Left hindlimb (tissue), 1 donor: ENCODE measurements at places on chromosomes 5 and 9.
A peak's percentile ranks its signal among the peaks of the same experiment; 100 is the strongest.

GRCh38 chr9:99447951-99448350 is 225.9 kb downstream of the SEC61B start:
- no peak for DNase-seq

DNA sequence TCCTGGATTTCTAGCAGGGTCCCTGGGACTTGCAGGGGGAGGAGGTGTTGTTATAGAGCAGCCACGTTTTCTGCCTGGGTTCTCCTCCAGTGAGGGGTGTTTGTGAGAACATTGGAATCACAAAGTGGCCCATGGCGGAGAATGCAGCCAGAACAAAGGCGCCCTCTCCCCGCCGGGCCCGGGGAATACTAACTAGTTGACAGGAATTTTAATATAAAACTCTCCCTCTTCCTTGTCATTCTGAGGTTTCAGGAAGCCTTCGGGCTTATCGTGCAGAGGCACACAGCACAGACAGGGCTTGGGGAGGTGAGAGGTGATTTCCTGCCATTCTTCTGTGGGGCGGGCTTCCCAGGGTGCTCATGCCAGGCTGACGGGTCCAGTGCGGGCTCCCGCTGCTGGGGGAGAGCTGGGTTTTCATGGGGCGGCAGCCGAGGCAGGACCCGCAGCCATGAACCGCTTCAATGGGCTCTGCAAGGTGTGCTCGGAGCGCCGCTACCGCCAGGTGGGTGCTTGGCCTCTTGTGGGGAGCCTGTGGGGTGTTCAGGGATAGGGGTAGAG is 37.7 kb downstream of the RGS3 start:
- DNase-seq, result no peak

DNA sequence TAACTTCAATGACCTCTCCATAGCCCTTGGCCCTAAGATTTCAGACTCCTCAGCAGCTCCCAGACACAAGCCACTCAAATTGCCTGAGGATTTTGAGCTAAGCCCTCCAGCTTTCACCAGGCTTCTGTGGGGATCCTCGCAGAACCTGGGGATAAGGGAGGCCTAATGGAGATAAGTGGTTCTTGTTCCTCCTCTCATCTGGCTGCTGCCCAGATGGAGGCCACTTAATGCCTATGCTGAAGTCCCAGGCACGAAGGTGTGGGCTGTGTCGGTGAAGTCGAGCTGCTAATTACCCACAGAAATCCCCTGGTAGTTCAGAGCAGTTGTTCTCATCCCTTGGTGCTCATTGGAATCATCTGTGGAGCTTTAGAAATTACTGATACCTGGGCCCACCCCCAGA is 10.3 kb upstream of the FAT2 start:
- DNase-seq, result no peak

DNA sequence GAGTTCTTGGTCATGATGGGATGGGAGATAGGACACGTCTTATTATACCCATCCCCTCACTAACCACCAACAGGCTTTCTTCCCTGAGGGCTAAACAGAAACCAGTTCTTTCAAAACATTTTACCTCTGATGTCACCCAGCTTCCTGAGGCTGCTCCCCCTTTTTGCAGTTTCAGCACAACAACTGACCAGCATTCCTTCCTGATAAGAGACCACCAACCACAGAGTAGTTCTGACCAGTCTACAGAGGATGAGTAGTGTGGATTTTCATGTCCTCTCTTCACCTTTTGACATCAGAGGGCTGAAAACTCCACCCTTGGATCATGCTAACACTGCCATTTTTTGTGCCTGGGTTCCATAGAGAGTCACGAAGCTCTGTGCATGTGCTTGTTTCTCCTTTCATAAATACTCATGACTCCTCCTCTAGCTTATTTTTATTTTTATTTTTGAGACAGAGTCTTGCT is 82.6 kb downstream of the OSTF1 start:
- no peak for DNase-seq

- DNase-seq, result peak; percentile 37
Measured at GRCh38 chr5:139646912-139647505, 1.1 kb upstream of the CXXC5 start.

GRCh38 chr5:83498585-83498984 is 27.0 kb downstream of the VCAN start:
- no peak for DNase-seq

DNA sequence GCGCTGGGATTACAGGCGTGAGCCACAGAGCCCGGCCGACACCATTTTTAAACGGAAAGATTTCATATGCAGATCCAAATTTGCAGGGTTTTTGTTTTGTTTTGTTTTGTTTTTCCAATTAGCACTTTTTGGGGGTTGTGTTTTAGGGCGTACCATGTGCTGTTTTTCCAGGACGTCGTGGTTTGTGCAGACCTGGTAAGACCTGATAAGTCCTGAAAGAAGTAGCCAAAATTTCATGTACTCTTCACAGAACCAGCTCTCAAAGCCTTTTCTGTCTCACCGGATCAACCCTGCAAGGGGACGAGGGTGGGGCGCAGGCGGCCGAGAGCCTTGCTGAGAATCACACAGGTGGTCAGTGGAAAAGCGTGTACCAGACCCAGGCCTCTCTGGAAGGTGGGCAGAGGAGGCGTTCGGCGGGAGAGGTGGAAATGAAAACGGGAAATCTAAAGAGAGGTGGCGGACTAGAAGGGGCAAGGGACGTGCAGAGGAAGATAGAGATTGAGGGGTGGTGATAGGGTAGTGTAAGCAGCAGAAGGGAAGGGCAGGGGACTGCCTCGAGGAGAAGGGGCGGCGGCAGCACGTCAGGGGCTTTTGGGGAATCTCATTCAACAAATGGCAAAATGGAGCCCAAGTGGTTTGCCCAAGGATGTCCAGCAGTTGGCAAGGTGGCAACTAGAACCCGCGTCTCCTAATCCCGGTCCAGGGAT is 1.1 kb upstream of the FAF2 start:
- peak; percentile 36 for DNase-seq

DNA sequence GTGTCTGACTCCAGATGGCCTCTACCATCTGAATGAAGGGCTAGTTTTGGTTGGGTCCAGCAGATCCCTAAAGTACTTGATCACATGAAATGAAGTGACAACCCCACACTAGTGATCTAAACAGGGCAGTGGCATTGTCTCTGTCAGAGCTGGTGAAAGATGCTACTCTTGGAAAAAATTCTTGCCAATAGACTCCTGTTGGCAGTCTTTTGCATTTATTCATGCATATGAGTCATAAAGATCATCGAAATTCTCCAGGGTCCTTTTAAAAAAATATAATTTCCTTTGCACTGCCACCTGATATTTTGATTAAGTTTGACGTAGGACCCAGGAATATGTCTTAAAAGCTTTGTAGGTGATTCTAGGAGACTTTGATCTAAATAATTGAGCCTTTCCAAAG is 135.1 kb upstream of the ELL2 start:
- no peak for DNase-seq

GRCh38 chr9:91044354-91044753 is 242.7 kb downstream of the SYK start:
- DNase-seq, result no peak

- no peak for DNase-seq
Measured at GRCh38 chr9:124008303-124008693, 3.3 kb upstream of the LHX2 start.

- no peak for DNase-seq
Measured at GRCh38 chr5:34530637-34531036, 125.5 kb upstream of the RAI14 start.

DNA sequence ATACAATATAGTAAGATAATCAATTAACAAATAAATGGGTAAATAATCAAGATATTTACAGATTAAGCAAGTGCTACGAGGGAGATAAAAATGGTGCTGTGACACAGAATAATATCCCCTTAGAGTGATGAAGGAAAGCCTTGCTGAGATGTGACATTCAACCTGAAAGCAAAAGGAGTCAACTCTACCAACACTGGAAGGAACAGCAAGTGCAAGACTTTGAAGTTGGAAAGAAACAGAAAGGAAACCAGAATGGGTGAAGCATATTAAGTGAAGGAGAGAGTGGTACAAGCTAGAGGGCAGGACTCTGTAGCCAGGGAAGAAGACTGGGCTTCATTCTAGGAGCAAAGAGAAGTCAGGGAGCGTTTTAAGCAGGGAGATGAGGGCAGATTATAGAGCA is 12.2 kb upstream of the MEGF9 start:
- DNase-seq, result no peak

GRCh38 chr5:146447734-146448380 is 724 bp downstream of the TCERG1 start:
- DNase-seq, result no peak
